ENCODE measurements at places on chromosomes 11 and 22.

GRCh38 chr11:2704896-2705606 is 5.3 kb upstream of the KCNQ1OT1 start:
- DNase-seq = no peak

- no peak for DNase-seq
Observed at GRCh38 chr11:57900320-57900719, 123.4 kb upstream of the OR9Q1 start.

GRCh38 chr11:111063726-111064517 is 181.6 kb upstream of the POU2AF2 start:
- DNase-seq = no peak

GRCh38 chr22:44663256-44663999 is 38.6 kb upstream of the PRR5 start:
- DNase-seq = no peak

GRCh38 chr22:19478045-19478900 is 720 bp downstream of the UFD1 start:
- no peak for DNase-seq
